Stimulated activated naive B cell treated with anti-CD40 and anti-IgM and Interleukin-4, amounts not matched to agents 10 μg/mL and 1 μg/mL and 100 μg/mL, for 72 hours (primary cell): ENCODE measurements at places on chromosomes 4 and X.
A peak's percentile ranks its signal among the peaks of the same experiment; 100 is the strongest.

- DNase-seq, result no peak
Observed at GRCh38 chr4:189804894-189805293, 135.8 kb upstream of the FRG1 start.

DNA sequence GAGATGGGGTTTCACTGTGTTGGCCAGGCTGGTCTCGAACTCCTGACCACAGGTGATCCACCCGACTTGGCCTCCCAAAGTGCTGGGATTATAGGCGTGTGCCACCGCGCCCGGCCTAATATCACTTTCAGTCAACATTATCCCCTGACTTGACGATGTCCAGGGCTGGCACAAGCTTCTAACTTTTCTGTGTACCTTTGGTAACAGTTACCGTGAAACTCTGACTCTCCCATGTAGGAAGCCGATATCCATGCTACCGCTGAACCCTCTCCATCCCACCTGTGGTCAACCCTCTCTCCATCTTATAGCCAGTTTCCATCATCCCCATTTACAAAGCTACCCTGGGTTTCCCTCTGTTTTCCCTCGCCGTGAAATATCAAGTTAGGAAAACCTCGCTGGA is 77.5 kb downstream of the CRLF2 start:
- no peak for DNase-seq

GRCh38 chr4:1964443-1964842 is 44.3 kb downstream of the NELFA start:
- no peak for DNase-seq

DNA sequence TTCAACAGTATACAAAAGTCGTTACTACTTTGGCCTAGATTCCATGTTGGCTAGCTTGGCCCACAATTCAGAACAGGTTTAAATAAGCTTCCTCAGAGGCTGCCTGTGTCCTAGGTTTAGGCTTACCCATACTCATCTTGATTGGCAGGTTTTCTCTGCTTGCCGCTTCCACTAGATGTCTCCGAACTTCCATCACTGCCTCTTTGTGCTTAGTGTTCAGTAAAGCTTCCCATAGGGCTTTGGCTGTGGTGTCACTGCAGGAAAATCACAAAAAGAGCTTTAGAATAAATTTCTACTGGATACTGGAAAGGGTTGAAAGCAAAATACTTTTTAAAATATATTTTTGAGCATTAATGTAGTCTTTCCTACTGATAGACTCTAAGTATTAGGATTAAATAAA is 52.4 kb downstream of the SCFD2 start:
- no peak for DNase-seq

GRCh38 chrX:10356979-10357378 is 200.2 kb downstream of the CLCN4 start:
- DNase-seq, result no peak

GRCh38 chr4:36142504-36142903 is 101.8 kb downstream of the ARAP2 start:
- DNase-seq, result no peak

DNA sequence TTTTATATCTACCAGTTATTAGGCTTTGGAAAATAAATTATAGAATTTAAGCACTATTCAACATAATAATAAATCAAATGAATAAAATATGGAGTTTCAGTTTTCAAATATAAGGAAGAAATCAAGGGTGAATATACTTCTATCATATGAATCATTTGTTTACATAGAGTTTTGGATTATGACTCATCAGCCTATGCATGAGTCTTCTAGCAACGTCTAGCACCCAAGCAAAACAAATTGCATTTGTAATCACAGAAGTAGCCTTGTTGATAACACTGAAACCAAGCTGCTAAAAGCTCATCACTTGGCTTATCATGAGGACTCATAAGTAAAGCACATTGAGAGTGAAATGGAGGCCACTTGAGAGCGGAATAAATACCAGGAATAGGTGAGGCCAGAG is 434.6 kb downstream of the PCDH11X start:
- no peak for DNase-seq

DNA sequence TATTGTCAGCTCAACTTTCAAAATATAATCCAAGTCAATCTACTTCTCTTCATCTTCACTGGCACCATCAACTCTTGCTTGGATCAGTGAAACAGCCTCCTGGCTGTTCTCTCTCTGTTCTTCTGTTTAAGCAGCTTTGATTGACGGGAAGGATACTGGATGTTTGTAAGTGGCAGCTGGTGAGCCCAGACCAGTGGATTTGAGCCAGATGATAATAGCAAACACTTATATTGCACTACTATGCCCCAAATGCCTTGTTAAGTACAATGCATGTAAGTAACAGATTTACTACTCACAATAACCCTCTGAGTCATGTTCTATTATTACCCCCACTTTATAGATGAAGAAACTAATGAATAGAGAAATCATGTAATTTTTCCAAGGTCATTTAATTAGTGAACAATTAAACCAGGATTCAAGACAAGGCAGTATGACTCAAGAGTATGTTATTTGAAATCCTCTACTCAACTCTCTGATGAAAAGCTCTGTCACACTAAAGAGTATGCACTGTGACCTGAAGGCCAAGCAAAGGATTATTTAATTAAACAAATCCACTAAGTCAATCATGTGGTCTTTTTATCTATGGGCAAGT is 44.8 kb downstream of the SPANXN3 start:
- no peak for DNase-seq

DNA sequence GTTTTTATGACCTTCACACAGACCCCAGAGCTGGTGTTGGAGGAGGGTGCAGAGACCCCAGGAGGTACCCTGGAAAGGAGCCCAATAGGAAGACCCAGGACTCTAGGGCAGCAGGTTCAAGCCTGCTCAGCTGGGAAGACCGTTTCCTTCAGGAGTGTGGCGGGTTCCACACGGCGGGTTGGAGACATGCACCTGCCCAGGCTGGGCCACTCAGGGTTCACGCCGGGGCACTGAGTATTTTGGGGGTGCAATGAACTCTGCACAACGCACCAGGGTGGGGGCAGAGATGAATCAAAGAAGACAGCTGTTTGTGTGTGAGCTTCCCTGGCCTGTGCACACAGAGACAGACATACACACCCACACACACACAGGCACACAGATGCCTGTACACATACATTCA is 52.5 kb upstream of the PPP2R3B start:
- no peak for DNase-seq

DNA sequence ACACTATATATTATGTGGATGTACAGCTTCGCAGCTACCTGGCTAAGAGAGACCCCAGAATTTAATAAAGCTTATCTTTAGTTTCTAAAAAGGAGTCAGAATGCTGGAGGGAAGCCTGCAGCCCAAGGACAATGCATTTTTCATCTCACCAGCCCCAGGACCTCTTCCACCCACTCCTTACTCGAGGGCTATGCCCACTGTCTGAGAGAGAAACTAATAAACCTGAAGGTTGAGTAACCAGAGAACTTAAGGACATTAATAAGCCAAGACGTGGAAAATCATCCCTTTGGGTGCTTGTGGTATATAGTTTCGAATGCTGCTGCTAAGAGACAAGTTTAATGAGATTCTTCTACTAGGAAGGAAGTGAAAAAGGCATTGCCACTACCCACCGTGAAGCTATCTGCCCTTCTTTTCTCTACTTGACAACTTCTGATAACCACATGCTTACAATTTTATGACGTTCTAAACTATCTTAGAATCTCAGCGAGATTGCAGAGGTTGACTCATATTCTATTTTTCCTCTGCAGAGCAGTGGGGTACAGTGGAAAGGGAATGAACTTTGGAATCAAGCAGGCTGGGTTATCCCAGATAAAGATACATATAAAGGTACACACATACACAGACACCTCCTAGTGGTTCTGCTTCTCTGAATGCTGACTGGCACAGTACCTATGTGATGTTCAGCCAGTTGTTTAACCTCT is 3.3 kb downstream of the RELL1 start:
- DNase-seq, result peak; percentile 32

DNA sequence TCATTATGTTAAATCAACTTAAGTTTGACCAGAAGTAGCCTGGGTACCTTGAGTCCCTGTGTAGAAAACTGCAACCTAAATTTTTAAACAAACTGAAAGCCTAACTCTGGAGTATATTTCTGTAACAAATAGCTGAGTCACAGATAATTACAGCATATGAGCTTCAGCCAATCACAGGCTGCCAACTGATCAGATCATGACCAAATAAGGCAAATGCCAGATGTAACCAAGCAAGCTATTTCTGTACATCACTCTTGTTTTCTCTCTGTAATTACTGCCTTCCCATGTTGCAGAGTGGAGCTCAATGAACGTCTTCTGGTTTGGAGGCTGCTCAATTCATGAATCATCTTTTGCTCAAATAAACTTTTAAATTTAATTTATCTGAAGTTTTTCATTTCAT is 980.9 kb upstream of the DIAPH2 start:
- DNase-seq, result no peak

- no peak for DNase-seq
Observed at GRCh38 chrX:123728016-123728415, 4.8 kb downstream of the THOC2 start.
